ENCODE measurements at places on chromosomes 16 and 17.

- DNase-seq: no peak
Measured at GRCh38 chr16:66701516-66701915, 5.0 kb upstream of the CMTM4 start.

DNA sequence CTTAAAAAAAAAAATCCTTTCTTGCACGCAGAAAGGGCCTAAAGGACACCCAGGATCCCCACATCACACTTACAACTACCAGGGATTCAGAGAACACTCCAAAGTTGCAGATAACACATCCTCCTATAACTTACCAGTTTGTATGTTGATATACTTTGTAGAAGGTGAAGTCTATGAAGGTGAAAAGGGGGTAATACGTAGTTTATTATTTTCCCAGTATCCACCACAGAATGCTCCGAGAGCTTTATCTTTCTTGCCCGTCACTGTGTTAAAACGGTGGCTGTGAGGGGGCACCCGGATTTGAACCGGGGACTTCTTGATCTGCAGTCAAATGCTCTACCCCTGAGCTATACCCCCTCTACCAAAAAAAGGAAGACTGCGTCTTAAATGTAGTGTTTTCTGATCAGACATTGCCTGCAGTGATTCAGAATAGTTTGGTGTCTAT is 7.9 kb upstream of the RPL23 start:
- no peak for DNase-seq

- no peak for DNase-seq
Measured at GRCh38 chr17:78944956-78945355, 19.8 kb upstream of the TIMP2 start.

GRCh38 chr16:48607056-48607825 is 2.7 kb downstream of the N4BP1 start:
- DNase-seq: no peak

GRCh38 chr16:27318392-27319256 is 4.8 kb downstream of the IL4R start:
- DNase-seq: no peak

DNA sequence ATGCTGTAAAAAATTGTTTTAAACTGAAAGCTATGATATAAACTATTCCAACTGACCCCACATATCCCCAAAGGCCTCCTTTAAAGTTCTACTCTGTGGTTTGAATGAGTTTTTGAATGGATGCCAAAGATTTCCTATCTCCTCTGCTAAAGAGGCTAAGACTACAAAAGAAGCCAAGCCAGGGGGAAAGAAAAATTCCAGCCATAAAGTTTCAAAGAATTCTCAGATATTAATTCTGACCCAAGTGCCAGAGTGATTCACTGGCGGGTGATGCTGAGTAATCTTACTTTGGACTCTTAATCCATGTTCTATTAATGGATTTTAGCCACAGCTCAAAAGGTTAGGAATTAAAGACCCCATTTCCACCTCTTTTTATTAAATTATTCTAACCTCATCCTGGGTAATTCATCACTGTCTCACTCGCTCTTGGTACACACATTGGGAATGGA is 60.7 kb downstream of the HS3ST3A1 start:
- no peak for DNase-seq

GRCh38 chr16:17448640-17449638 is 21.8 kb downstream of the XYLT1 start:
- DNase-seq: no peak

- DNase-seq: peak; percentile 60
Measured at GRCh38 chr17:48074322-48075081, 26.3 kb downstream of the NFE2L1 start.

DNA sequence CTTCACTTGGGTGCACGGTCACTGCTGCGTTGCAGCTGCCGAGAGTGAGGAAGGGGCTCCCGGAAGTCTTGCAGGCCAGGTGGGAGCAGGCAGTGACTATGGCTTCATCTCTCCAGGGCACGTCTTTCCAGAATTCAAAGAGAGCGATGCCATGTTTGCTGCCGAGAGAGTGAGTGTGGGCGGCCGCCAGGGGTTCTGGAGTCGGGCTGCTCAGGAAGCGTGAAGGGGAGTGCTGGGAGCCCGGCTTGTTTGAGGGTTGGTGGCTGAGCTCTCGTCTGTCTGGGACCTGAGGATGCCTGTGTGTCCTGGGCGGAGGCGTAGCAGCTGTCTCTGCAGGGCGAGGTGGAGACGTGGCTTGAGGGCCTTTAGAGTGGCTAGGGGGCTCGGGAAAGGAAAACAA is 6.3 kb downstream of the HGS start:
- DNase-seq: no peak

GRCh38 chr17:69437475-69437874 is 23.0 kb downstream of the MAP2K6 start:
- DNase-seq: no peak

DNA sequence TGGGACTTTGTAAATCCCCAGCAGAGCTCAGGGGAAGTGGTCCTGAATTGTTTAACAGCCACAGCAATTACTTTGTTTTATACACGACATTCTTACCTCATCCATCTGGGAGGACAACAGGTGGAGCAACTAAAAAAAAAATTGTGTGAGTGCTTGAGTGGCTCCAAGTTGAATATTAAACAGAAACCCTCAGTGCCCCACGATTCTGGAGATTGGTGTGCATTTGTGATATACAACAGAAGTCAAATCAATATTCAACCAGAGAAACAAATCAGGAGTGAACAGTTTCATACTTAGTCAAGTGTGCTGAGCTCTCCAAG is 204.8 kb downstream of the HAPSTR1 start:
- no peak for DNase-seq

DNA sequence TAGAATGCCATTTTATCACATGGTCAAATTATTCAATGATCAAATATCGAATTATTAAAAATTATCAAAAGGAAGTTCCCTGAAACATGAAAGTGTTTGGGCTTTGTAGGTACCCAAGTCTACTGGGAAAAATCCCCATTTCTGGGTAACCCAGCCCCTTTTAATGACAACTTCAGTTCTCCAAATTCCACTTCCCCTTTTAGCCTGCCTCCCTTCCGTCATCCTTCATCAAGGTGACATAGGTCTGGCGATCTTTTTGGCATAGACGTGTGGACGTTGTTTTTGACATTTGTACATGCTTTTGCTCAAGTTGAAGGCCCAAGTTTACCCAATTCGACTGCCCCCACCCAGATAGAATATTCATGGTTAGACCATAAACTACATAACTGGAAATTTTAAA is 660.9 kb downstream of the MAF start:
- DNase-seq: no peak

DNA sequence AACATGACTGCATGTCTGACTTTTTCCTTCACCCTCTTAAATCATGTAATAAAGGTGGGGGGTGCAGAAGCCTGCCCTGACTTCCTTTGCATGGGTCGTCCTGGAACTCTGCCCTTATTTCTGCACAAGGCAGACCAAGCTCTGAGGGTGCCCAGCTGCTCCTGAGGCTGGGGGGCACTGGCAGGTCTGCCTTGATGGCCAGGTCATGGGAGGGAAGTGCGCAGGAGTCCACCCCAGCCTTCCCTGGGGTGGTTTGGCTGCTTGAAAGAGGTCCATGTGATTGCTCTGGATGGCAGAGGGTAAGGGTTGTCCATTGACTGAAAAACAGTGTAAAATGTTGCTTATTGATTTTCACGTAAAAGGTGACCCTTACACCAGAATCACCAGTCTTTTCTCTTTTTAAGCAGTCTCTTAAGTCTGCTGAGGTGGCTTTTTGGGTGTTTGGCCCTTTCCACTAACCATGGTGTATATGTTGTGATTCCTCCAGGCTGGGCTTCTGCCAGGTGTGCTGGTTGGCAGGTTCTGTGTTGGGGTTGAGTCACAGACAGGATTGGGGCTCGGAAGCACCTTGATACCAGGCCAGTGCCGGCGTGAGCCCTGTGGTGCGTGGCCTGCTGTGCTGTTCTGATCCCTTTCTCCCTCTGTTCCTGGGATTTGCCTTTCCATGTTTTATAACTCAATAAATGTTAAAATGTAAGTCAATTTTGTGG is 19.4 kb downstream of the DHX38 start:
- no peak for DNase-seq

DNA sequence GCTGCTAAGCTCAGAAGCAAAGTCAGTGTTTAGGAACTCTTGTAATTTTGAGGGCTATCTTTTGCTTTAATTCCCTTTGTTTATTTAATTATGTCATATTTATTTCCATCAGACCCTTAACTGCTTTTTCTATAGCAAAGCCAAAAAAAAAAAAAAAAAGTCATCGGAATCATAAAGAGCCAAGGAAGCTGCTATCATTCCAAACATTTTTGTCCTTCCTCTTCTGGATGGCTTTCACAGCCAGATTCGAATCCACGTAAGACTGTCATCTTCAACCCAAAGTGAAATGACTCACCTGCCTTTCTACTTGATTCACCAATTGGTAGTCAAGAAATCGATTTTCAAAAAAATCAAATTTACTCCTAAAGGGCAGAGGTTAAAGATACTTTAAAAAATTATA is 38.4 kb downstream of the WIPI1 start:
- no peak for DNase-seq

GRCh38 chr17:8994319-8994718 is 27.0 kb upstream of the NTN1 start:
- no peak for DNase-seq

GRCh38 chr17:80990921-80991644 is 558 bp upstream of the CHMP6 start:
- DNase-seq: no peak

DNA sequence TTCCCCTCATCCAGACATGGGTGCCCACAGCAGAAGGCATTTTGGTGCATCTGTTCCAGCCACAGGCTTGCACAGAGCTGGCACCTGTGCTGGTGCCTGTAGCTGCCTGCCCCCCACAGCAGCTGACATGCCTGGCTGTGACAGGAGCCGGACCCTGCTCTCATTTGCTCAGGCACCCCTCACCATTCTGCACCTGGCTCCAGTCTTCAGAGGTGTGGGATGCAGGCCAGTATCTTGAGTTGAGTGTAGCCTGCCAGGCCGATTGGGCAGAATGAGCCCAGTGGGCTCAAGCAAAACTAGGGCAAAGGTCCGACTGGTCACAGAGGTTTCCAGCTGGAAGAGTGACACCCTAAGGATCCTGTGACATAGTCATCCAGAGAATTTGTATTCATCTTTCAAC is 887.7 kb downstream of the CDH11 start:
- no peak for DNase-seq

DNA sequence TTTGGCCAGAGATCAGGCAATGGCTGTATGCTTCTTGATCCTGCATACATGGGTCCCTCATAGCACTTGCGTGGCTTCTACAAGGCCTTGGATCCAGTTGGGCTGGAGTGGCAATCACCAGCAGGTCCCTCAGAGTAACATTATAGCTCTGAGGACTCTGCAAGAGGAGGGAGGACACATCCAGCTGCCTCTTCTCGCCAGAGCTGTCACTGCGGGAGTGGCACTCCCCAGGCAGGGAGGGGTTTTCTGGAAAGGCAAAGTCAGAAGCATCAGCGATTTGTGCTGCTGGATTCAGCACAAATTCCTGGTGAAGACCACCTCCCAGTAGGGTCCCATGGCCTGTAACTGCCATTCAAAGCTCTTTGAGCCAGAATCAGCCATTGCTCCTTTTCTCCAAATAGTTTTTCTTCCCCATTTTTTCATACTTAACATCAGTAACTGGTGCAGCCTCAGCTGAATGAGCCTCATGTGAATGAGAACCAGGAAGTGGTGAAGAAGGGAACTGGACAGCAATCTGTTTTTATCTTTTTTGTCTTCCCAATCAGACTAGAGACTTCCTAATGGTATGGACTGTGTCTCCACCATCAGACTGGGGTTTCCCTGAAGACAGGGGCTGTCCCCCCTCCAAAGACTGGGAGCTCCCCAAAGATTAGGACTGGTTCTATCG is 40.6 kb upstream of the HOXB13 start:
- DNase-seq: no peak

GRCh38 chr17:17567631-17568030 is 23.9 kb downstream of the PEMT start:
- no peak for DNase-seq

GRCh38 chr16:27385398-27385797 is 16.6 kb upstream of the IL21R start:
- DNase-seq: no peak

DNA sequence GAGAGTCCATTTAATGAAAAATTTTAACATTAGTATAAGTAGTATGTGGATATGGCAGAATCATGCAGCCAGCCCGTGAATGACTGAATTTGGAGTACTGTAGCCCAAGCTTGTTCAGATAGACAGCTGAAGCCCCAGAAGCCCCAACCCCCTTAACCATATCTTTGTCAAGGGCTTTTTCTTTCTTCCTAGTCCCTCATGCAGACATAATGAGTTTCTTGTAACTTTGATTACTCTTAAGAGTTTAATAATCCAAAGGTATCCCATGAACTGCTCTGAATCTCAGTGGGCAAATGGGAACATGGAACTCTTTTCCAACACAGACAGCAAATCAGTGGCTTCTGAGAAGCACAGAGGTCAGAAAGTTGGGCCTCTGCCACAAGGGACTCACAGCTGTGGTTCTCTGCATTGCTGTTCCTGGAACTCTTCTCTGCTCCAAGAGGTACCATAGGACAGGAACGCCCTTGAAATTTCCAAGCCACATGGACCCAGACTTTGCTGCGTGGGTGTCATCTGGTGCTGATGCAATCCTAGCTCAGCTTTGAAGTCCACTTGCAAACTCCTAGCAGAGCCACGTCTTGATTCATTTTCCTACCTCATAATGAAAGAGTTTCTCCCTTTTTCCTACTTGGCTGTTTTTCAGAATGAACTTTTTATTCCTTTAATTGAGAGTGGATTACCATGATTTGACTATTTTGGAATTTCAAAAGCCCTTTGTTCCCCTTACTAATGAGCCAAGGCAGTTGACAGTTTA is 18.1 kb downstream of the LYRM1 start:
- no peak for DNase-seq

DNA sequence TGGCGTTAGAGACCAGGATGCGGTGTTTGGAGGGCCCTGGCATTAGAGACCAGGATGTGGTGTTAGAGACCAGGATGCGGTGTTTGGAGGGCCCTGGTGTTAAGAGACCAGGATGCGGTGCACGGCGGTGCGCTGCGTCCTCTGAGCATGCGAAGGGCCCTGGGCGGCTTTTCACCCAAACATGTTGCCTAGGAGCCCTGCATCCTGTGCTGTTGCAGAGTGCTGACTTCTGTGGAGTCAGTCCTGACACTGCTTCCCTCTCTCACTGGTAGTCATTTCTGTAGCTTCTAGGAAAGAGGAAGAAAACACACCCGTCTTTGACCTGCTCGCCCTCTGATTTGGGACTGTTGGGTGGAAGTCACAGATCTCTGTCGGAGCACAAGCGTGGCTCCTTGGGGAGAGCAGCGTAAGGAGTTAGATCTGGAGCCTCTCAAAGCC is 141.2 kb downstream of the LAT start:
- no peak for DNase-seq

DNA sequence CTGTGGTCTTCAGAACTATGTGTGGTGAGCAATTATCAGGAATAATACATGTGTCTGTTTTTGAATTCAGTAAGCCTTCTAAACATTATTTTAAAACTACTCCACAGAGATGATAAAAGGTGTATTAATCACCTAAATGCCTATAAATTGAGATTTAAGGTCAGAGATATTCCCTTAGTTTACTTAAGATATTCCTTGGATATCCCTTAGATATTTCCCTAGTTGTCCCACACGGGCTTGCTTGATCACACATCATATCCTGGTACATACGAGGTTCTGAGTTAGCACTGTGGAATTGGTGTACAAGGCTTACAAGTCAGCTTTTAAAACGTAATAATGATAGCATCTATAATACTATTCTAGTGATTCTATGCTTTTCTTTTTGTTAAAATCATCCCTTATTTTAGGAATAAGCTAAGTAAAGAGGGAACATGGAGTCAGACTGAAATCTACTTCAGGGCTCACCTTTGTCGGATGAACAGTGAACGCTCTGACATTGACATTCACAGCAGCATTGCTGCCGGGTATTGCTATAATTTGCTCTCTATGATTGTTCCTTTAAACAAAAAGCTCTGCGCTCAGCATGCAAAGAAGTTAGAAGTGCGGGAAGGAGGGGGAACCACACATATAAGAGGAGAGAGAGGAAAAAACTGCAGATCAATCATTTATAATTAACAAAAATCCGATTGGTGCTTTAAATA is 136.5 kb downstream of the SKAP1 start:
- no peak for DNase-seq

Data from NCI-H1048 (cell line).